ENCODE measurements at places on chromosomes 11 and 22. TPM values are rescaled to one million over a fixed set of nuclear protein-coding genes. Genes with fewer than 3 reads are reported as not detected.

DNA sequence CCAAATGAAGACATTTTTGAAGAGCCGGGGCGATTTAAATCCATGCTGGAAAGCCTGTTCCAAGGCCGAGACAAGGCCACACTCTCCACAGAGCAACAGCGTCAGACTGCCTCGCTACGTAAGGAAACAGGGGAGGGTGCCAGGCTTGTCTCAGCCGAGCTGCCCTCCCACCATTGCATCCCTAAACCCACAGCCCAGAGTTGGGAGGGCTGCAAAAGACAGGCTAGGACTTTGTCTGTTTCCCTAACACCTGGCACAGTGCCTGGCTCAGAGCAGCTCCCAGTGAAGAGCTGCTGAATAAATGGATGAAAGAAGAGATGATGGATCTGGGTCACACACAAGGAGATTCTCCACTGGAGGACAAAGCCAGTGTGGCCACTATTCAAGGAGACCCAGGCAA lies 51.3 kb upstream of the SCUBE2 start:
- H3K4me3 ChIP-seq: no peak overlapping the region
- DNase-seq: no peak
- H3K4me1 ChIP-seq: no peaks in the 10 kb centered on the region
- no peak overlapping the region for H3K27ac ChIP-seq

DNA sequence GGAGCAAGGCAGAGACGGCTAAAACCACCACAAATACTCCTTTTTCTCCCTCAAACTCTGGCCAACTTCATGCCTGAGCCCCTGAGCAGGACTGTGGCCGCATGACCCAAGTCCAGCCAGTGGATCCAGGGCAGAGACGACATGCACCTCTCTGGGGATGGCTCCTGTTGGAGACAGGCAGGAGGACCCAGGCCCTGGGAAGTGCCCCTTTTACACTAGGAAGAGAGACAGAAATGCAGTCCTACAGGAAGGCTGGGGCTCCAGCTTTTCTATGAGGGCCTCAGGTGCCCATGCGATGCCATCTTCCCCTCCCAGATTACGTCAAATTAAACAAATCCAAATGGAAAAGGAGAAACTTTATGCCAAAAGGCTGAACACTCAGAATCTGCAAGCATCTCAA lies 498.0 kb downstream of the BRD1 start:
- no peaks in the 10 kb centered on the region for H3K4me1 ChIP-seq
- DNase-seq: peak; percentile 34
- H3K27me3 ChIP-seq: no peaks in the 10 kb centered on the region
- no peaks in the 10 kb centered on the region for H3K36me3 ChIP-seq
- H3K27ac ChIP-seq: no peak overlapping the region
- no peak overlapping the region for H3K4me3 ChIP-seq

- H3K4me1 ChIP-seq: no peaks in the 10 kb centered on the region
- H3K27ac ChIP-seq: no peak overlapping the region
- no peaks in the 10 kb centered on the region for H3K36me3 ChIP-seq
- DNase-seq: no peak
- no peaks in the 10 kb centered on the region for H3K27me3 ChIP-seq
- no peak overlapping the region for H3K4me3 ChIP-seq
Observed at GRCh38 chr22:34972191-34972897, 93.6 kb upstream of the ISX start.

The PHF21B gene
- total RNA-seq: 1.4 TPM

- H3K36me3 ChIP-seq: no peaks in the 10 kb centered on the region
- no peak for DNase-seq
- peak overlapping the region; percentile 60 for H3K27ac ChIP-seq
- H3K27me3 ChIP-seq: no peaks in the 10 kb centered on the region
- peak overlapping the region; percentile 43 for H3K4me3 ChIP-seq
Observed at GRCh38 chr11:6927030-6927617, 898 bp downstream of the ZNF215 start.

The SLC35C1 gene
- 5.2 TPM for total RNA-seq

- no peak overlapping the region for H3K27ac ChIP-seq
- DNase-seq: no peak
- no peaks in the 10 kb centered on the region for H3K27me3 ChIP-seq
- no peak overlapping the region for H3K4me3 ChIP-seq
Observed at GRCh38 chr11:128628325-128628673, 40.9 kb upstream of the ETS1 start.

DNA sequence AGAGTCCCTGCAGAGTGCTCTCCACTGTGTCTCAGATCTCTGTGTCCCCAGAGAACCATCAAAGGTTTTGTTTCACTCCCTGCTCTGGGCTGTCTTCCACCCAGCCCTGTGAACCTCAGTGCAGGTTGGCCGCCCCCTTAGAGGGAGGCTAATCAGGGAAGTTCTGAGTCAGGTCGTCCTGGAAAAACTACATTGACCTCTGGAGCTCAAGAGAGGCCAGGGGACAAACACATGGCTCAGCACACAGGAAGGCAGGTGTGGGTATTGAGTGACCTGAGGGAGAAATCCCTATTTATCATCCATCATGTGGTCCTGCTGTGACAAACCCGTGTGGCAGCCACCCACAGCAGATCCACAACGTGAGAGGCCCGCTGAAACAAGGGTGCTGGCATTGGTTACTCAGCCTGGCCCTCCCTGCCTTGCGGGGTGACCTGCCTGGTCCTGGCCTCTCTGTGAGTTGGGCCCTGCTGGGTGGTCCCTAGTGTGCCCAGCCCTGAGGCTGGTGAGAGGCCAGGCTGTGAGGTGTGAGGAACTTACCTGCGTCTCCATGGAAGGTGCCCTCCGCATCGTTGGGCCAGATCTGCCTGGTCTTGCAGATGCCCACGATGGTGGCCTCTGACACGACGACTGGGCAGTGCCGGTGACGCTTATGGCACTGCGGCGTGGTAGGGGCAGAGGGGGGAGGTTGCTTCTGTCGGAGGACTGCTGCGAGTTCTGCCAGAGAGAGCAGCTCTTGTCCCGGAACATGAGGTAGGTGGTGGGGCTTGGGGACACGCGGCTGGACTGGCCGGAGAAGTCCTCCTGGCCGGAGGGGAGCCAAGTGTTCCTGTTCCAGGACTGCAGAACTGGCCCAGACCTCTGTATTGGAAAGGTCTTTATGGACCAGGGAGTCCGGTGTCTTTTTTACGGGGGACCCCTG lies 669 bp upstream of the BCR start:
- H3K4me1 ChIP-seq: peaks cover 53% of the 10 kb centered on the region
- no peak for DNase-seq
- H3K27ac ChIP-seq: peak overlapping the region; percentile 77
- H3K4me3 ChIP-seq: peak overlapping the region; percentile 70

The TP53AIP1 gene
- not detected for total RNA-seq

- no peak overlapping the region for H3K4me3 ChIP-seq
- no peaks in the 10 kb centered on the region for H3K36me3 ChIP-seq
- no peaks in the 10 kb centered on the region for H3K4me1 ChIP-seq
- DNase-seq: peak; percentile 57
- no peaks in the 10 kb centered on the region for H3K27me3 ChIP-seq
- H3K27ac ChIP-seq: no peak overlapping the region
Observed at GRCh38 chr11:130217133-130218031, 57.8 kb downstream of the ST14 start.

DNA sequence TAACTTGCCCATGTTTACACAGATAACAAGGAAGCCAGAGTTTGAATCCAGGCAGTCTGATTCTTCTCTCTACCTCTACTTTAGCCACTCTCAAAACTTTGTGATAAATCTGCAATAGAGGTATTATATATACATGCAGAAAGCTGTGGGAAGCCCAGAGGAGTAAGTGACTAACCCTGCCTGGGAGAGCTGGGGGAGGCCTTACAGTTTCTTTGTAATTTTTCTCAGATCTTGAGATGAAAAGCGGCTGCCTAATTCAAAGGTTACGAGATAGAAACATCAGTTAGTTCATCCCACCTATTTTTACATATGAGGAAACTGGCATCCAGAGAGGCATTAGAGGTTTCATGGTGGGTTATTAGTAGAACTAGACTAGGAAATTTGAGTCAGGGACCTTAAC lies 4.9 kb downstream of the STIM1 start:
- no peaks in the 10 kb centered on the region for H3K4me1 ChIP-seq
- no peak overlapping the region for H3K27ac ChIP-seq
- no peak for DNase-seq
- no peaks in the 10 kb centered on the region for H3K27me3 ChIP-seq

GRCh38 chr11:72349053-72349452 lies 85.3 kb downstream of the CLPB start:
- no peaks in the 10 kb centered on the region for H3K27me3 ChIP-seq
- no peak for DNase-seq
- H3K27ac ChIP-seq: no peak overlapping the region
- no peaks in the 10 kb centered on the region for H3K36me3 ChIP-seq
- H3K4me3 ChIP-seq: no peak overlapping the region

The MMP10 gene
- not detected for total RNA-seq

GRCh38 chr11:68661697-68662603 lies 22.4 kb upstream of the GAL start:
- H3K4me1 ChIP-seq: no peaks in the 10 kb centered on the region
- no peak overlapping the region for H3K4me3 ChIP-seq
- H3K27me3 ChIP-seq: no peaks in the 10 kb centered on the region
- no peaks in the 10 kb centered on the region for H3K36me3 ChIP-seq
- DNase-seq: no peak
- no peak overlapping the region for H3K27ac ChIP-seq

- no peak overlapping the region for H3K4me3 ChIP-seq
- no peaks in the 10 kb centered on the region for H3K4me1 ChIP-seq
- H3K27ac ChIP-seq: no peak overlapping the region
- H3K36me3 ChIP-seq: no peaks in the 10 kb centered on the region
- no peaks in the 10 kb centered on the region for H3K27me3 ChIP-seq
Observed at GRCh38 chr11:73047773-73048371, 94.2 kb downstream of the FCHSD2 start.

DNA sequence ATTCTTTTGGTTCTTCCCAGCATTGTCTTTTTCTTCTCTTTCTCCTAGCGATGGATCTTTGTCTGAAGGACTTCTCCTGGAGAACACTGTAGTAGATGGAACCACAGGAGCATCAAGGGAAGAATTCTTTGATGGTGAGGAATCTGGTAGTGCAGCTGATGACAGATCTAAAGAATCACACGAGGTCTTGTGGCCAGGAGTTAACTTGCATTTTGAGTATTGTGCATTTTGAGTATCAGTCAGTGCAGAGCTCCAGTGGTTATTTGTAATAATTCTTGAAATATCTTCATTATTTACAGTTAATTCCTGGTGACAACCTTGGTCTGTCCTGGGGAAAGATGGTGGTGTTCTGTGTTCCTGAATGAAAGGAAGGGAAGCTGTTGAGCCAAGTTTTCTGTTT lies 14.5 kb upstream of the POGLUT3 start:
- no peak for DNase-seq
- no peaks in the 10 kb centered on the region for H3K4me1 ChIP-seq
- H3K27ac ChIP-seq: no peak overlapping the region
- H3K36me3 ChIP-seq: no peaks in the 10 kb centered on the region

The SLC17A6 gene
- total RNA-seq: not detected

The UBQLNL gene
- 0.30 TPM for total RNA-seq

The WNT7B gene
- total RNA-seq: not detected

DNA sequence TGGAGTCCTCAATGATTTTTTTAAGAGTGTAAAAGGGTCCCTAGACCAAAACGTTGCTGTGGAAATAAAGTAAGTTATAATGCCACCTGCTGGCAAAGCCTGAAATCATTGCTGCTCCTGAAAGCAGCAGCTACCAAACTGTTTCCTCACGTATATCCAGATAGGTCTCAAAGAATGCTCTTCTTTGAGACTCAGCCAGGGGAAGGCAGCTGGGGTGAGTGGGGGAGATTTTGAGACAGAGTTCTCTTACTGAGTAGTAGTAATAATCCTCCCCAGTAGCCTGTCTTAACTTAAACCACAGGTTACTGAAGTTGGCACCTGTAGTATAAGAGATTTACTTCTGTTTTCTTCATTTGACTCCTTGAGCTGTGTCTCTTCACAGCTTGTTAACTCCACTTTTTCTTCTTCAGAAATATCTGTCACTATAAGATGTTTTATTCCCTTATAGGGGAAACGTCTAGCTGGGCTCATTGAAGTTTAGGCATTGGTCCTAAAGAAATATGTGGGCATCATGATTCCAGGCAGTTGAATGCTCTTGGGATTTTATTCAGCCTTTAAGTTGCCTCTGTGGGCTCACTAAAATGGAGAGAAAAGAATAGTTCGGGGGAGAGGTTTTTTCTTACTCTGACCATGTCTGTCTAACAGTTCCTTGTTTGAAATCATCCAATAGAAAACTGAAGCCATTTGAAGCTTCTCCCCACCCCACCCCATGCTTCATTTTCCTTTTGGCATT lies 77.9 kb downstream of the BTBD10 start:
- H3K36me3 ChIP-seq: peaks cover 55% of the 10 kb centered on the region
- no peak for DNase-seq
- H3K4me3 ChIP-seq: no peak overlapping the region
- H3K27me3 ChIP-seq: no peaks in the 10 kb centered on the region
- H3K27ac ChIP-seq: no peak overlapping the region

- no peaks in the 10 kb centered on the region for H3K4me1 ChIP-seq
- no peaks in the 10 kb centered on the region for H3K36me3 ChIP-seq
- H3K27me3 ChIP-seq: no peaks in the 10 kb centered on the region
- no peak overlapping the region for H3K27ac ChIP-seq
- no peak overlapping the region for H3K4me3 ChIP-seq
Observed at GRCh38 chr11:115920092-115920461, 415.9 kb upstream of the CADM1 start.

The C11orf42 gene
- not detected for total RNA-seq

The AP5B1 gene
- 9.5 TPM for total RNA-seq

The LUZP2 gene
- 0.19 TPM for total RNA-seq

The ACAT1 gene
- 632 TPM for total RNA-seq

GRCh38 chr11:79342686-79343085 lies 98.1 kb downstream of the TENM4 start:
- no peak for DNase-seq
- no peak overlapping the region for H3K4me3 ChIP-seq
- no peaks in the 10 kb centered on the region for H3K36me3 ChIP-seq
- no peaks in the 10 kb centered on the region for H3K27me3 ChIP-seq
- H3K4me1 ChIP-seq: no peaks in the 10 kb centered on the region

DNA sequence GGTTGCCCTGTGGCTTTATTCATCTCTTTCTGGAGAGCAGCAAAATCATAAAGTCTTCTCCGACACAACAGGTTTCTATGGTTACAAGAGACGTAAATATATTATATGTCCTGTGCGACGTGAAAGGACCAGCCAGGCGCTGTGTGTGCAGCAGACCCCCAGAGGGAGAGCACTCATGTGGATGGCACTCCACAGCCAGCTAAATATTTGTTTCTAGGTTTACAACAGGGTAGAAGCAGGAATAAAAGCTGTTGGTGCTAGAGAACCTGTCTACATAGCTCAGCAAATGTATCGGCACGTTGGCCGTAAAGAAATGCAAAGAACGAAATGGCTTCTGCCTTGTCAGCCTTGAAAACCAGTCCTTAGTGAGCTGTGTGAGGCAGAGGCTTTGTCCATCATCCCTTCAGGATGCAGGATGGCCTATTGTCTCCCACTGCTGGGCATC lies 133.8 kb upstream of the PITPNB start:
- H3K4me1 ChIP-seq: no peaks in the 10 kb centered on the region
- no peak overlapping the region for H3K27ac ChIP-seq
- no peaks in the 10 kb centered on the region for H3K36me3 ChIP-seq
- no peaks in the 10 kb centered on the region for H3K27me3 ChIP-seq
- H3K4me3 ChIP-seq: no peak overlapping the region
- DNase-seq: no peak

The JAML gene
- total RNA-seq: 0.48 TPM

GRCh38 chr11:72592698-72593495 lies 81.3 kb downstream of the PDE2A start:
- H3K4me1 ChIP-seq: no peaks in the 10 kb centered on the region
- H3K36me3 ChIP-seq: no peaks in the 10 kb centered on the region
- no peak overlapping the region for H3K27ac ChIP-seq
